NCI-H187 (cell line): ENCODE measurements at places on chromosomes 12 and 14.
A peak's percentile ranks its signal among the peaks of the same experiment; 100 is the strongest.

- DNase-seq: peak; percentile 83
Observed at GRCh38 chr14:60594062-60594461, 55.2 kb downstream of the SIX1 start.

DNA sequence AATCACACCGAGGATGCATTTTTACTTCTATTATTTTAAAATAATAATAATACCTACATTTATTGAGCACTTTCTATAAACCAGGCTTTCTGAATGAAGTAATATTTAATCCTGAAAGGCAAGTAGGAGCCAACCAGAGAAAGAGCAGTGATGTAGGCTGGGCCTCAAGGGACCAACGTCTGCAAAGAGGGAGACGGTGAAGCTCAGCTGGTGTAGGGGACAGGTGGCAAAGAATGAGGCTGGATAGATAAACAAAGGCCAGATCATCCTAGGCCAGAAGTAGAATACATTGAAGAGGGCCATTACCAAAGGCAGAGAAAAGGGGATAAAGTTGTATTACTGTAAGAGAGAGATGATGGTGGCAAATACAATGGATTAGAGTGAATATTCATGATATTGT lies 810 bp upstream of the TMBIM4 start:
- DNase-seq: no peak

DNA sequence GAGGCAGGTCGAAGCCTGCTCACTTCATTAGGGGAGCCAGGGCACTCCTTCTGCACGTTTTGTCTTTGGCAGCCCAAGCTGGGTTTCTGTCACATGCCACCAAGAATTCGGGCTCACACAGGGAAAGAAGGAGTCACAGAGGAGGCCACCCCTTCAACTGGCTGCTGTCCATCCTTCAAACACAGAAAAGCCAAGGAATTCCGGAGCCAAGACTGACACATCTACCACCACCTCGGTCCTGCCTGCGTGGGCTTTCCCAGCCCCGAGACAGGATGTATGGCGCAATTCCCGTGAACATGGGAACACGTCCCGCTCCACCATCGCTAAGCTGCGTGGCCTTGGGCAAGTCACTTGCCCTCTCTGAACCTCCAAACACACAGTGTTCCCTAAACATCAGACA lies 70.4 kb downstream of the NCOR2 start:
- DNase-seq: no peak

- DNase-seq: no peak
Observed at GRCh38 chr14:100893760-100894159, 9.8 kb downstream of the RTL1 start.

GRCh38 chr12:24138041-24138440 lies 188.6 kb upstream of the SOX5 start:
- no peak for DNase-seq

- no peak for DNase-seq
Observed at GRCh38 chr12:20206410-20206809, 161.9 kb upstream of the PDE3A start.

DNA sequence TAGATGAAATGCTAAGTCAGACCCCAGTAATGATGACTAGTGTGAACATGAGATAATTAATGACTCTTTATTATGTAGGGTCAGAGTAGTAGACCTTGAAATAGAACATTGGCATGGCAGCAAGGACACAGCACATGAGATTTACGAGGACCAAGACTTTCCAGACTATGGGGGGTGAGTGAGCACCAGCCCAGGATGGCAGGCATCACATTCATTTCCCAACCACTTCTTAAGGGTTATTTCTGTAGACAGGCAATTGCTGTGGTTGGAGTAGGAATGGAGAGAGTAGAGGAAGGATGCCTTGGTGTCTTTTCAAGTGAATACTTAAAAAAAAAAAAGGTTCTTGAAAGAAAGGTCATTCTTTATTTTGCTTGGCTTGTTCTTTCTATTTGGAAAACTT lies 189.4 kb upstream of the DYRK2 start:
- DNase-seq: no peak

DNA sequence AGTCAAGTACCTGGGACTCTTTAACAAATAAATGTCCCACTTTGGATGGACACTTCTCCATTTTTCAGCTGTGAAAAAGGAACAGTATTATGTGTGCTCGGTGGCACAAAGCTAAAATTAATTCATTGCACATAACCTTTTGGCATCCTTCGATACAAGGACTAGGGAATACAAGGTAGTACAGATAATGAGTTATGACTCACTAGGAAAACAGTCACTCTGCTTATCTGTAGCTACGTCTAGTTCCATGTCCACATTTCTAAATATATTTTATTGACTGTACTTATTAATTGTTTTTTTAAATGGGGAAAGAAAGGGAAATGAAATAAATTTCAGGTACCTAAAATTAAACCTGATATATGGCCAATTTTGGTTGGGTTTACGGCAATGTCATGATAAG lies 35.2 kb upstream of the RIC8B start:
- no peak for DNase-seq

DNA sequence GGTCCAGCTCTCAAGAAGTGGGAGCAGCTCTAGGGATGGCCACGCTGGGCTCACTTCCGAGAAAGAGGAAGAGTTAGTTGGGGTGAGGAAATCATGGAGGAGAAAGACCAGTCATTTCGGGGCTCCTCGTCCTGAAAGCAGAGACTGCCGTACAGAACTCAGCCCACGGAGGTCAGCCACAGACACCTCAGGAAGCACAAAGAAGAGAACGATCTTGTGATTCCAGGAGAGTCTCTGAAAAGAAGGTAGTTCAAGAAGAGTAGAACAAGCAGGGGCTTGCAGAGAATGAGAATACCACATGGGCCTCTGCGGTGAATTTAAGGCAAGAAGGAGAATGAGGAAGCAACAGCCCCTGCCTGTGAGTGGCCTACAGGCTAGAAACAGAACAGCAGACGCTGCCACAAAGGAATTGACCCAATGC lies 311.9 kb downstream of the CACNA1C start:
- no peak for DNase-seq

DNA sequence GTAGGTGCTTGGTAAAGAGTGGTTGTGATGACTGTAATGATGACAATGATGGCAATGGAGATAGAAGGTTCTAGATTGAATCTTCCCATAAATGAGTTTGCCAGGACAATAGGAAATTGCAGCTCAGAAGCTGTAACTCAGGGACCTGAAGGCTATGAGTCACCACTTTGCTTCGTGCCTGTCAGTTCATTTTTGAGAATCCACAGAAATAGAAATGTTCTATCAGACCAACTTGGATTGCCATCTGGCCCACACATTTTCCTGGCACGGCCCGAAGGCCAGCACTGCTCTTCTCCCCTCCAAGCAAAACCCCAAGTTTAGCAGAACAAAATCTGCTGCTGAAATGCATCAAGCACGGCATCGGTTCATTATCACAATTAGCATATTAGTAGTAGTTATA lies 1127.0 kb downstream of the BCL11B start:
- DNase-seq: no peak
